ENCODE measurements at places on chromosomes 2 and 18. TPM values are rescaled to one million over a fixed set of nuclear protein-coding genes. Genes with fewer than 3 reads are reported as not detected.

- no peak overlapping the region for H3K4me3 ChIP-seq
- no peak for DNase-seq
- H3K27ac ChIP-seq, result no peak overlapping the region
- H3K36me3 ChIP-seq, result no peaks in the 10 kb centered on the region
These were observed 372.0 kb downstream of the ARHGAP15 start for GRCh38 chr2:143501106-143501676.

- no peaks in the 10 kb centered on the region for H3K36me3 ChIP-seq
- no peaks in the 10 kb centered on the region for H3K27me3 ChIP-seq
- no peak overlapping the region for H3K4me3 ChIP-seq
- H3K4me1 ChIP-seq, result no peaks in the 10 kb centered on the region
These were observed 78.4 kb downstream of the NEB start for GRCh38 chr2:151655663-151656398.

DNA sequence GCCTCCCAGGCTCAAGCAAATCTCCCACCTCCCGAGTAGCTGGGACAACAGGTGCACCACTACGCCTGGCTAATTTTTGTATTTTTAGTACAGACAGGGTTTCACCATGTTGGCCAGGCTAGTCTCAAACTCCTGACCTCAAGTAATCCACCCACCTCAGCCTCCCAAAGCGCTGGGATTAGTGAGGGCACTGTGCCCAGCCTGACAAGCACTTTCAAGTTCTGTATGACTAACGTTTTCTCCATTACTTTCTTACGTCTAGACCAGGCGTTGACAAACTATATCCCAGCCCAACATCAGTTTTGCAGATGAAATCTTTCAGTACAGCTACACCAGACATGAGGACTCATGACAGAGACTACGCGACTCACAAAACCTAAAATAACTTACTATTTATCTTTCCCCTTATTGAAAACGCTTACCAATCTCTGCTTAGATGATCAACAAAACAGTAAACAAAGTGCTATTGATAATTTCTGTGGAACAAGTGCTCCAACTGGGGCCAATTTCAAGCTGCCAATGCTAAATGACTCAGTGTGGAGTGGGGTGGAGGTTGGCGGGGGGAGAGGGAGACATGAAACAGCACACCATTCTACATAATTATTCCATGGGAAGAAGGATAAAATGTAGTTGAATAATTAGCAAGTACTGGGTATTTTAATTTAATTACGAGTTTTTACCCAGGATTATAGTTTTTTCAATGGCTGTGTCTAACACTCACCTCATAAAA lies 59.1 kb downstream of the SAP130 start:
- H3K36me3 ChIP-seq, result peaks cover 75% of the 10 kb centered on the region
- H3K4me1 ChIP-seq, result no peaks in the 10 kb centered on the region
- no peak for DNase-seq
- no peaks in the 10 kb centered on the region for H3K27me3 ChIP-seq

DNA sequence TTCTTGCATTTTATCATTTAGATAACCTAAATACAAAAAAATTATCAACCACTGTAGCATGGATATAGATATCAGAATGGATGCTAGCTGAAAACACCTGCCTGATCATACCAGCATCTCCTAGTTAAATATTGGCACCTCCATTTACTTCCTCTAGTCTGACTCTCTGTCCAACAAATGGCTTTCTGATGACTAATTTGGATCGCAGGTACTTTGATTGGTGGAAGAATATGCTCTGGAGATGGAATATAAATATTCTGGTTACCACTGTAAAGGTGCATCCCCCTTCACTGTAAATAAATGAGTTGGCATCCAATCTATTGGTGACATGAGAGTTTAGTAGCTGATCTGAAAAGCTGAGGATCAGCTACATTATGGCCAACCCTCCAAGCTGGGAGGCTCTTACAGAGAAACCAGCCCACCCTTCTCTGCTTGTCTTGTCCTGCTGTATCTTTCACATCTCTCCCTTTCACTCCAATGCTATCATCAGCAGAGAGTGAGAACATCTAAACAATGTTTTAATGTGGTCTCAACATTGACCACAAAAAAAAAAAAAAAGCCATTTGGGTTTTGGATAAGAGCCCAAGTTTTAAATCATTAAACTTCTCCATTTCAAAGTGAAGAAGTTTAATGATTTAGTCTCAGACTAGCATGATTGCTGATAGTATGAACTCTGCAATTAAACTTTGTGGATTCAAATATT lies 90.5 kb downstream of the PMAIP1 start:
- no peak overlapping the region for H3K27ac ChIP-seq
- no peak overlapping the region for H3K4me3 ChIP-seq
- H3K27me3 ChIP-seq, result no peaks in the 10 kb centered on the region
- no peaks in the 10 kb centered on the region for H3K36me3 ChIP-seq
- H3K4me1 ChIP-seq, result no peaks in the 10 kb centered on the region

The NR4A2 gene
- 5.0 TPM for total RNA-seq

DNA sequence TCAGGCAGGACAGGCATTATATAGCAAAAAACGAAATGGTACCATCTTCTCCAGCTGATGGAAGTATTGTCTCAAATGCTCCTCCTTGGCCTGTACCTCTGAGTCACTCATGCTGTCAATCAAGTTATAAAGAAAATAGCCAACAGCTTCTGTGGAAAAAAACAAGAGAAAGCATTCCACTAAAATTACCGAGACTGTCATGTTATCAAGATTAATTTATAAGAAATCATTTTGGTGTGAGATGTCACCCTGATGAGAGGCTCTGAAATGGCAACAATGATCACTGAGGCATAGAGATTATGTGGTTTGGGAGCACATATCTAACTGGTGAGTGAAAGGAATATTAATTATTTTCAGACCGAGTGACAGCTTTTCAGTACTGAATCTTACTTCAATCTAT lies 47.4 kb downstream of the LRPPRC start:
- H3K4me1 ChIP-seq, result no peaks in the 10 kb centered on the region
- H3K27me3 ChIP-seq, result no peaks in the 10 kb centered on the region
- H3K27ac ChIP-seq, result no peak overlapping the region
- no peaks in the 10 kb centered on the region for H3K36me3 ChIP-seq
- no peak for DNase-seq
- H3K4me3 ChIP-seq, result no peak overlapping the region

DNA sequence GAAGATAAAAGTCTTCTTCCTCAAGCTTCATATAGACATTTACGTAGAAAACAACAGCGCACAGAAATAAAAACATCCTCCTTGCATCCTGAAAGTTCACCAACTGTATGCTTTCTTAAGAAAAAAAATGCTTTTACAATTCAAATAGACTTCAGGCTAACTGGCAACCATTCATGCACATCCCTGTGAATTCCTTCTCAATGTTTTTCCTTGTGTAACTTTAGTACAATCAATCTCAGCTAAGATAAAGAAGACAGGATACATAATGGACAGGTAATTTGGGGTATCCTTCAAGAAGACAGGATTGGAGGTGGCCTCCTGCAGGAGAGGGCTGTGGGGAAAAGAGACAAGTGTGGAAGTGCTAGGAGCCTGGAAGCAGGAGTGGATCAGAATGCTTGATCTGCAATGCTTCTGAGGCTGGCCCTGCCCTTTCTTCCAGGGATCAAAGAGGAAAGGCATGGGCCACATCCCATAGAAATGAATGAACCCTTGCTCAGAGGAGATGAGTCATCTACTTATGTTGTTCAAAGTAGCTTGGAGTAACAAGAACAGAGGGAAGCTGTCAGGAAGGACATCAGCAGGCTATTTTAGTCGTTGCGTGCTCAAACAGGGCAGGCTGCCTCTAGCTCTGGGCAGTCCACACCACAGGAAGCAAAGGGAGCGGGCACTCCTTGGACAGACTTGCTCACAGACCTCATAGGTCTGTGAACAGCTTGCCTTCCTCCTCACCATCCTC lies 126.6 kb downstream of the TMEM131 start:
- DNase-seq, result no peak
- H3K4me1 ChIP-seq, result peaks cover 35% of the 10 kb centered on the region
- H3K27ac ChIP-seq, result no peak overlapping the region
- H3K36me3 ChIP-seq, result no peaks in the 10 kb centered on the region
- H3K27me3 ChIP-seq, result no peaks in the 10 kb centered on the region
- H3K4me3 ChIP-seq, result no peak overlapping the region

The CAD gene
- total RNA-seq, result 31.1 TPM

DNA sequence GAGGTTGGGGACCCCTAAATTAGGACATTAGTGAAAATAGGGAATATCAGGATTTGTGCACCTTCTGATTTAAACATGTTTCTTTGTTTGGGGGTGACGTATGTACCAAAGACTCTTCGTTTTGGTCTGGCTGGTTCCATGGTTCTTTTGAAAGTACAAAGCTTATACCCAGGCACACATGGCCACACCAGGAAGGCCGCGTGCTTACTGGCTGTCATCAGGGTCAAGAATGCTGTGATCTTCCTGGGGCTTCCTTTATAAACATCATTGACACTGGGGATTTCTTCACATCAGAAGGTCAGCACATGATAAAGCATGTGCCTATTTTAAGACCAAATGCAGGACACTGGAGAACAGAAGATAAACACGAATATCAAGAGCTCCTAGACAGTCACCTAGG lies 230.6 kb upstream of the ID2 start:
- no peak overlapping the region for H3K27ac ChIP-seq
- H3K36me3 ChIP-seq, result no peaks in the 10 kb centered on the region
- no peaks in the 10 kb centered on the region for H3K4me1 ChIP-seq
- no peak overlapping the region for H3K4me3 ChIP-seq

The UGT1A1 gene
- total RNA-seq, result not detected

DNA sequence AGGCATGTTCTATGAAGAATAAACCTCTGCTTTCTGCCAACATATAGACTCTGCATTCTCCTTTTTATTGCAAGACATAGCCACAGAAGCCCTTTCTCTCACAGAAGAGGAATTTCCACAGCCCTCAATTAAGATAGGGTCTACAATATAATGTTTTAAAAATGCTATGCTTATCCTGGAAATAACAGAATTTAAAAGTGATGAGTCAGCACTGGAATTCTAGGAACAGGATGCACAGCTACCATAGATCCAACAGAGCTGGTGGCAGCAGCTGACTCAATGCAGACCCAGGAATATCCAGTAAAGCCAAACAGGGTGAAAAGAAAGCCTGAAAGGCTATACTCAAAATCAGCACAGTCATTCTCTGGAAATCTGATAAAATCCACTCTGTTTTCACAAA lies 866.9 kb downstream of the TRIB2 start:
- no peak for DNase-seq
- no peaks in the 10 kb centered on the region for H3K36me3 ChIP-seq
- H3K27ac ChIP-seq, result no peak overlapping the region
- no peak overlapping the region for H3K4me3 ChIP-seq
- H3K27me3 ChIP-seq, result no peaks in the 10 kb centered on the region

Measured in left lung (tissue), 14 donors.